Dermis microvascular lymphatic vessel endothelial cell (primary cell): ENCODE measurements at places on chromosomes 6 and 20. TPM values are rescaled to one million over a fixed set of nuclear protein-coding genes. Genes with fewer than 3 reads are reported as not detected.

The ULBP1 gene
- total RNA-seq, result under 0.01 TPM in 2 replicates

The CD93 gene
- 71.6 and 101 TPM in 2 replicates for total RNA-seq

The OOEP gene
- 0.13 TPM in 1 of 2 replicates, not detected in the other for total RNA-seq

The RSPH9 gene
- 0.25 and 0.26 TPM in 2 replicates for total RNA-seq

The SLC32A1 gene
- not detected in 2 replicates for total RNA-seq

The SLC35F1 gene
- under 0.01 TPM in 1 of 2 replicates, not detected in the other for total RNA-seq

The TUBB2B gene
- 3.6 and 4.6 TPM in 2 replicates for total RNA-seq

The TSBP1 gene
- not detected in 2 replicates for total RNA-seq

The CSNK2B gene
- total RNA-seq, result 76.5 and 99.5 TPM in 2 replicates

The MYCT1 gene
- total RNA-seq, result 120 and 209 TPM in 2 replicates

The NOX3 gene
- not detected in 2 replicates for total RNA-seq

The SOX18 gene
- 27.2 and 75.7 TPM in 2 replicates for total RNA-seq

The ESR1 gene
- not detected in 2 replicates for total RNA-seq

The SLC17A4 gene
- not detected in 2 replicates for total RNA-seq

The RAET1L gene
- total RNA-seq, result not detected in 2 replicates

The VNN1 gene
- under 0.01 TPM in 1 of 2 replicates, not detected in the other for total RNA-seq

The C6orf47 gene
- total RNA-seq, result 15.8 and 22.9 TPM in 2 replicates

The DEFB115 gene
- total RNA-seq, result not detected in 2 replicates

The MBOAT1 gene
- total RNA-seq, result 14.8 and 35.7 TPM in 2 replicates

The RHAG gene
- total RNA-seq, result not detected in 2 replicates

The RSPH3 gene
- 2.3 and 2.7 TPM in 2 replicates for total RNA-seq

The ULBP3 gene
- total RNA-seq, result 3.9 and 4.0 TPM in 2 replicates

The VSTM2L gene
- total RNA-seq, result not detected in 2 replicates

The XKR7 gene
- total RNA-seq, result not detected in 2 replicates

The AAR2 gene
- total RNA-seq, result 20.0 and 28.8 TPM in 2 replicates

The PI16 gene
- 0.13 TPM in 1 of 2 replicates, not detected in the other for total RNA-seq

The LRRN4 gene
- not detected in 2 replicates for total RNA-seq

The SNAI1 gene
- total RNA-seq, result 1.0 and 1.6 TPM in 2 replicates

The BTN1A1 gene
- not detected in 2 replicates for total RNA-seq

The ZSCAN23 gene
- total RNA-seq, result under 0.01 and 0.26 TPM in 2 replicates

The TNFRSF6B gene
- total RNA-seq, result 3.9 and 15.4 TPM in 2 replicates

The EDN3 gene
- total RNA-seq, result not detected in 2 replicates

The CGA gene
- total RNA-seq, result not detected in 2 replicates

The PGC gene
- not detected in 2 replicates for total RNA-seq

The AHCY gene
- 109 and 127 TPM in 2 replicates for total RNA-seq

The BHLHE23 gene
- not detected in 2 replicates for total RNA-seq

The SLC35D3 gene
- not detected in 2 replicates for total RNA-seq

The HRH3 gene
- not detected in 2 replicates for total RNA-seq

The TRMT11 gene
- 9.5 and 9.9 TPM in 2 replicates for total RNA-seq

The MACROD2 gene
- 0.13 and 0.25 TPM in 2 replicates for total RNA-seq

The PRDM1 gene
- total RNA-seq, result 1.3 and 1.5 TPM in 2 replicates

The GRM4 gene
- under 0.01 TPM in 1 of 2 replicates, not detected in the other for total RNA-seq

The SLCO4A1 gene
- 0.51 and 0.90 TPM in 2 replicates for total RNA-seq

The MRPS18B gene
- total RNA-seq, result 35.9 and 60.9 TPM in 2 replicates

The KCNK15 gene
- total RNA-seq, result not detected in 2 replicates

The CDH4 gene
- under 0.01 and 0.13 TPM in 2 replicates for total RNA-seq

The FAM217A gene
- not detected in 2 replicates for total RNA-seq

The LY6G6C gene
- not detected in 2 replicates for total RNA-seq

The SLPI gene
- 0.39 and 1.4 TPM in 2 replicates for total RNA-seq
